ENCODE measurements at places on chromosomes 3 and 15. TPM values are rescaled to one million over a fixed set of nuclear protein-coding genes. Genes with fewer than 3 reads are reported as not detected.

The SLC30A4 gene
- total RNA-seq = 3.5 TPM

The STRC gene
- 0.20 TPM for total RNA-seq

The MYLK gene
- 0.15 TPM for total RNA-seq

The ST8SIA2 gene
- total RNA-seq = not detected

The WDR93 gene
- total RNA-seq = not detected

GRCh38 chr15:101105059-101105891 is 146.6 kb downstream of the CHSY1 start:
- no peak for DNase-seq

DNA sequence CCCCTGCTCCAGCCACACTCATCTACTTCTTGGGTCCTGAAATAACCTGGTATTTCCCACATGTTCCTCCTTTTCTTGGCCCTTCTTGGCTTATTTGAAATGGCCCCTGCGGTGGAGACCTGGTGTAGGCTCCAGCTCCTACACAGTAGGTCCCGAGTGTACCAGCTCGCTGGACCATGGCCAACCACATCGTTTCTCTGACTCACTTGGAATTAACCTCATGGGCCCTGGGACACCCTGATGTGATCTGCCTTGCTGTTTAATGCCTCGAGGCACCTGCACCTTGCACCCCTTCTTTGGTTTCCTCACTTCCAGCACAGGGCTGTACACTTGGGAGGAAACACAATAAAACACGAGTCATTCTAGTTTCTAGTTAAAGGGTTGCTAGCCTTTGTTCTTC is 60.3 kb downstream of the FEM1B start:
- no peak for DNase-seq

DNA sequence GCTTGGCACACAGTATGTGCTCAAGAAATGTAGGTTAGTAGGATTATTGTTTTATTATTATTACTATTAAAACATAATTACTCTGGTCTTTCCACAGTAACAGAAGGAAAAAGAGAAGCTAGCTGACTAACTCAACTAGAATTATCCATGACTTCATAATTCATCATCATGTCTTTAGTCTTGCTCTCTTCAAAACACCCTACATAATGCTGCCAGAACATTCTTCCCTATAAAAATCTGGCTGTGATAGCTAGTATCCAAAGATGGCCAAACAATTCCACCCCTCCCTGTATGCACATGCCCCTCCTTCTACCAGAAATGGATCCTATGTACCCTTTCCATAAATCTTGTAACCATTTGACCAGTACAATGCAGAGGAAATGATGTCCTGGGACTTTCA is 48.8 kb upstream of the SRGAP3 start:
- DNase-seq = no peak

- DNase-seq = no peak
Measured at GRCh38 chr3:59064276-59064675, 14.5 kb upstream of the CFAP20DC start.

DNA sequence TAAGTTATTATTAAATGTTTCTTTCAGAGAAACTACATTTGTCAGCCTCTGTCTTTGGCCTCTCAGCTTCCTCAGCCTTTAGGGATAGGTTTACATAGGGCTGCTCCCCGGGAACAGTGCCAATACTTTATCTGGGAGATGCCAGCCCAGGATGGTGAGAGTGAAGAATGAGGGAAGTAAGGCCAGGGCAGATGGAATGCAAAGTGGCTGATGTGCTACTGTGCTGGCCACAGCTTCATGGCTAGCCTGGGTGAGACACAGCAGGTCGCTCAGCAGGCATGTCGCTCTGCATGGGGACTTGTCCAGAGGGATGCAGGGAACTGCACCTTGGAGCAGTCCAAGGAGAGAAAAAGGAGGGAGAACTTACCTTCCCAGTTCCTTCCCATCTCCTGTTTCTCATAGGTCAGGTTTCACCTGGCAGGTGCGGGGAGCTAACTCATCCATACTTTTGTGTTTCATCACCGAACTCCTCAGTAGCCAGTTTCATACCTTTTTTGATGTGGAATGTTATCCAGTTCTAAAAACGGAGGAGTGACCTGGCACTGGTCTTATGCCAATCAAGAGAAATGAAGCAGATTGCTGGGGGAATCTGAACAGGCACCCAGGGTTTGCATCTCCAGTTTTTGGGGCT is 30.9 kb upstream of the C15orf39 start:
- no peak for DNase-seq
